ENCODE measurements at places on chromosomes 16 and 17. TPM values are rescaled to one million over a fixed set of nuclear protein-coding genes. Genes with fewer than 3 reads are reported as not detected.

Gene ZP2
- not detected for polyA plus RNA-seq

Gene TP53TG3B
- polyA plus RNA-seq: not detected

DNA sequence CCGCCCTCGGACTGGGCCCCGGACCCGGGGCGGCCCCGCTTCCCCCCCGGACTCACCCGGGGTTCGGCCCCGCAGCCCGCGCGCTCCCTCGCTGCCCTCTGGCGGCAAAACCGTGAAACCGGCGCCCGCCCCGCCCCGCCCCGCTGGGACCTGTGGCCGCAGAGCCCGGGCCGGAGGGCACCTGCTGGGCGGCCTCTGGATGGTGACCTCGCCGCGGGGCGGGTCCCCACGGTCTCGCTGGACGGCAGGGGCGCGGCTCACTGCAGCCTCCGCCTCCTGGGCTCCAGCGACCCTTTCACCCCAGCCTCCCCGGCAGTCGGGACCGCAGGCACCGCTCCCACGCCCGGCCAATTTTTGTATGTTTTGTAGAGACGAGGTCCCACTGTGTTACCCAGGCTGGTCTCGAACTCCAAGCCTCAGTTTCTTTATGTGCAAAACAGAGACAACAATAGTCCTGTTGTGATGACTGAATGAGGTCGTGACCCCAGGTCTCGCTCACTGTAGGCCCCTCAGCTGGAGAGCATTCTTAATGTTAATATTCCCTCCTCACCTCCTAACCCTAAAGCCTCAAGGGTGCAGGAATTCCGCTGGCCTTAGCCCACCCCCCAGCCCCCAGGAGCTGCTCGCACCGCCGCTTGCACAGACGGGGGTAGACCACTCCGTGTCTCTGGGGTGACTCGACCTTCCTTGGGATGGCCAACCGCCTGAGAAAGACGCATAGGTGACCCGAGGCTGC is 33.7 kb upstream of the RPH3AL start:
- peak; percentile 84 for DNase-seq

GRCh38 chr16:80006241-80007215 is 406.0 kb upstream of the MAF start:
- DNase-seq: peak; percentile 20

DNA sequence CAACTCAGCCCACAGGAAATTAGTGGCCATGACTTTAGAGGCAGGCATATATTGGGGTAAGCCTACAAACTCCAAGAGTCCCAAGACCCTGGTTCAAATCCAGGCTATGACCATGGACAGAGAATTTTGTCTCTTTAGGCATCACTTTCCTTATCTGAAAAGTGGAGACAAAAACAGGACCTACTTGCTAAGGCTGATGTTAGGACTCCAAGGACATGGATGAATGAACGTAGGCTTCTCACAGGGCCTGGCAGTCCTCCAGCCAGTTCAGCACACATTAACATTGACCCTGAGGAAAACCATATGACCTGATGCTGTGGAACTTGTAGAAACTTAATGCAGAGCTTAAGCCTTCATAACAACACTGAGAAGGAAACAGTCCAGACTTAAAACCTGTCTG is 1.4 kb downstream of the FKBP10 start:
- no peak for DNase-seq

Gene ZNF287
- polyA plus RNA-seq: 10.0 TPM

DNA sequence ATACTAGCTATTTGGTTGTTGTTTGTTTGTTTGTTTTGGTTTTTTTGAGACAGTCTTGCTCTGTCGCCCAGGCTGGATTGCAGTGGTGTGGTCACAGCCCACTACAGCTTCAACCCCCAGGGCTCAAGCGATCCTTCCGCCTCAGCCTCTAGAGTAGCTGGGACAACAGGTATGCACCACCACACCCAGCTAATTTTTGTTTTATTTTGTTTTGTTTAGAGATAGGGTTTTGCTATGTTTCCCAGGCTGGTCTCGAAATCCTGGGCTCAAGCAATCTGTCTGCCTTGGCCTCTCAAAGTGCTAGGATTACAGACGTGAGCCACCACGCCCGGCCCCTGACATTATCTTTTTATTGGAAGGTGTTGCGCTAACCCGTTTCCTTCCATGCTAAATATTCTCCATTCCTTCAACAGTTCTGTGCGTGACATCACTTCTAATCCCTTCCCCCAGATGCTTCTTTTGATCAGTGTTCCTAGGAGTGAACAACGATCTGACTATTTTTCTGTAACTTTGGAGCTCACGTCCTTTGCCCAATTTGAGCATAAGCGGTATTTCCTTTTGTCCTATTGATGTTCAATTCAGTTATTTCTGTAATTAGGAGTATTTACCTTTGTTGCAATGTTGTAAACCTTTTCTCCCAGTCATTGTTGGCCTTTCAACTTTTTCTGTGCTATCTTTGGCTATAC is 30.2 kb upstream of the EMP2 start:
- DNase-seq: no peak

DNA sequence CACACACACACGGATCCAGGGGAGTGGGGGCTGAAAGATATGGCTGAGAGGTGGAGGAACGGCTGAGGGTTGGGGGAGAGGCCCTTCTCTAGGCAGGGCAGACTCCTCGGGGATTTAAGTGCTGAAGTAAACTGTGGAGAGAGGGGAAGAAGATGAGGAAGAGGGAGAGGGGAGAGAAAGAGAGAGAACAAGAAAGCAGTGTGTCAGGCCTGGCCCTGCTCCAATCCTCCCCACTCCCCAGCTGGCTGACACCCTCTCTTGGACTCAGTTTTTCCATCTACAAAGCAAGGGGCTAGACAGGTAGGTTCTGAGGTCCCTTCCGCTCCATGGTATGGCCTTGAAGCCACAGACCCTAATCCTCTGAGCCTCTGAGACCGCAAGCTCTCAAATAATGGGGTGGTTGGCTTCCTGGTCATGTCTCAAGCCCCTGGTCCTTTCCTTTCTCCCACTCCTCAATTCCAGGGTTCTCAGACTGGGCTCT is 2.0 kb downstream of the VAMP2 start:
- peak; percentile 12 for DNase-seq

GRCh38 chr17:76894842-76895241 is 26.6 kb downstream of the MGAT5B start:
- DNase-seq: no peak

GRCh38 chr17:58189436-58190146 is 2.9 kb upstream of the EPX start:
- peak; percentile 73 for DNase-seq

- no peak for DNase-seq
Measured at GRCh38 chr16:85484347-85485300, 128.5 kb upstream of the GSE1 start.

GRCh38 chr16:80899809-80900592 is 95.6 kb upstream of the CDYL2 start:
- peak; percentile 87 for DNase-seq

DNA sequence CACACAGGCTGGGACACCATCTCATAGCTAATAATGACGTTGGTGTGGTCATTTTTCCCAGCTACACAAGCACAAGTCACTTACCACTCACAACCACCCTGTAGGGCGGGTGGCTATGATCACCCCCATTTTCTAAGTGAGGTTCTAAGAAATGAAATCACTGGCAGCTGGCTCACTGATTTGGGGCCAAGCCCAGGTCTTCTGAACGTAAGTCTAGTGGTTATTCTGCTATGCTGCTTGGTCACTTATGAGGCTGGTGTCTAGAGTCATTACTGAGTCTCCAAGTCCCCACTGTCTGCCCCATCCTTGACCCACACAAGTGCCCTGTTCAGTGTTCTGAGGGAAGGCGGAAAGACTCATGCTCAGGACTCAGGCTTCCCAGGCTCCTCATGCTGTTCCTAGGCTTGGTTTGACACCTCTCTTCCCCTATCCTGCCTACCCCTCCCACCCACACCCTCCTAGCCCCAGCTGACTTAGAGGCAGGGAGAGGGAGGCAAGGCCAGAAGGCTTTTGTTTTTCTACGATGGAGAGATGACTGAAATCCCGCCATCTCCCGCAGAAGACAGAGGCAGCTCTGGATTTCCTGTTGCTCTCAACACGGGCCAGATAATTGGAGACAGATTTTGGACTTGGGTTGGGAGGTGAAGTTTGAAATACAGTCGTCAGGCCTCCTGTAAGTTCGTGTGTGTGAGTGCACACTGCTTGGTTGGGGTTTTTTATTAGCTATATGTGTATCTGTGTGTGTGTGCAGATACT is 32.2 kb downstream of the FZD2 start:
- DNase-seq: no peak

- no peak for DNase-seq
Measured at GRCh38 chr17:40501499-40501911, at the start of gene TNS4. Gene TNS4, minus strand, starts transcription at chr17:40501623. Its CDS starts 5,198 bp downstream, at chr17:40496425.

DNA sequence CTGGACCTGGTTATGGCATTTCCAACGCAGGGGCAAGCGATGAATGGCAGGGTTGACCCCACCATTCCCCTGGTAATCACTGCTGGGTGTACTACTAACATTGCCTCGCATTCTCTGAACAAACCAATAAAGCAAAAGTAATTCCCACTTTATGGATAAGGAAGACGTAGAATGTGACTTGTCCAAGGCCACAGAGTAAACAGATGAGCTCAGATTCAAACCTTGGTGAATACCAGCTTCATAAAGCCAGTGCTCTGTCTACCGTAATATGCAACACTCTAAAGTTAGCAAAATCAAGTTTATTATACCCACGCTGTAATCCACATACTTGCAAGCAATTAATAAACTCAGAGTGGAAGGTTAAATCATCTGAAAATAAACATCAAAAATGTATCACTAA is 59.6 kb downstream of the ANKFY1 start:
- no peak for DNase-seq

DNA sequence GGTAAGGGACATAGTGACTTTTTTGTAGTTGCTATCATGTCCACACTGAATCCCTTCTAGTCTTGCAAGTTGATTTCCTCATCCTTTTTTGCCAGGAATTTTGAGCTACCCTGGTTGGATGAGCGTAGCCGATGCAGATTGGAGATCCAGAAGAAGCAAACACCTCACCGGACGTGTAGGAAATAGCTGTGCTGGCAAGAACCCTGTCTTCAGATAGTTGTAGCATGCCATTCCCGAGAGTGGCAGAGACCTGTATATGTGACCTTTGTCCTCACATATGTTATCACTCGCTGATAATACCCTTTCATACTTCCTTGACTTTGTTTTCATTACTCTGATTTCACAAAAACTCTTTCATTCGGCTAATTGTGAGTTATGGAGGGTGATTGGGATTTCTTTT is 6.2 kb upstream of the CASC3 start:
- DNase-seq: no peak

DNA sequence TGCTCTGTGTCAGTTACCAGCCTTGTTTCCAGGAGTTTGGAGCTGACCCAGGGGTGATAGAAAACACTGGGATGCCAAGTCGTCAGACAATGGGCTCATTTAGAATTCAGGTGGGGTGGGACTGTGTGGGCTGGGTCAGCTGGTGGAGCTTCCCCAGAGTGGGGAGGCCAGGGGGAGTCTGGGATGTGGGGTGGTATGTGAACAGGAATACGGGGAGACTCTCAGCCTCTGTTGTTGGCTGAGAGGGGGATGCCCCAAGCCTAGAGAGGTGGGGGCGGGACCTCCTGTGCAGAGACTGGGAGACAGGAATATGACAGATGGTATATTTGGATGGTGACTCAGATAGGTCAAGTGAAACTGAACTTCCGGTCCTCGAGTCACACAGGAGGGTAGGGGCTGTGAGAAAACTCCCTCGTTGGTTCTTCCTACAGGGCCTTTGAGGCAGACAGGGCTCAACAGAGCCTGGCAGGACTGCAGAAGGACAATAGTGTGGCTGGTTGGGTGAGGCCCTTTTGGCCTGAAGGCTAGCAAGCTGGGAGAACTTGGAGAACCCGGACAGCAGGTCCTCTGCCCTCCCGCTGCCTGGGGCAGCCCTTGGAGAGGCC is 23.7 kb downstream of the CDH1 start:
- DNase-seq: no peak

- no peak for DNase-seq
Measured at GRCh38 chr17:76491271-76492122, 9.7 kb downstream of the RHBDF2 start.

DNA sequence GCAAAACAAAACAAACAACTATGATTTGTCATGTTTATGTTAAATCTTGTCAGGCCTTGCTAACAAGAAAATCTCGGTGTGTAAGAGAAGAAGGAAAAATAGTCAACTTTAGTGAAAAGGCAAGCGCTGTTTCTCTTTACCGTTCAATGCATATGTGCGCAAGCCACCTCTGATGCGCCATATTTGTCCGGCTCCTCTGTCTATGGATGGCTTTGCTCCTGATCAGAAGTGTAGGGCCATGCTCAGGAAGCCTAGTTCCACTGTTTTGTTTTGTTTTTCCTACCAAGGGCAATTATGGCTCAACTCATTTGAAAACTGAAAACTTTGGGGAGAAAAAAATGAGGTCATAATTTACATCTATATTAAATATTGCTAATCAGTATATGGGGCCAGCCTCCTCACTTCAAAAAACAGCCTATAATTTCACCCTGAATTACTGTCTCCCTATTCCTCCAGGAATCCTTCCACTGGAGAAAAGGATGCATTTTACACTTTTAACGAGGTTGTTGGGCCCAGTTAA is 4.5 kb downstream of the MAF start:
- no peak for DNase-seq

GRCh38 chr17:81665205-81666091 is 957 bp downstream of the OXLD1 start:
- no peak for DNase-seq

Gene STH
- 0.25 TPM for polyA plus RNA-seq

GRCh38 chr16:77298418-77299360 is 99.5 kb downstream of the SYCE1L start:
- DNase-seq: no peak

GRCh38 chr17:81020443-81020766 is 14.5 kb upstream of the BAIAP2 start:
- no peak for DNase-seq

GRCh38 chr16:47848421-47849109 is 307.2 kb downstream of the ABCC12 start:
- no peak for DNase-seq

GRCh38 chr16:53257001-53257400 is 177.3 kb upstream of the RBL2 start:
- no peak for DNase-seq

Gene FOXC2
- 0.16 TPM for polyA plus RNA-seq

Gene ODAD4
- 0.63 TPM for polyA plus RNA-seq

Gene NECAB2
- polyA plus RNA-seq: 0.09 TPM

DNA sequence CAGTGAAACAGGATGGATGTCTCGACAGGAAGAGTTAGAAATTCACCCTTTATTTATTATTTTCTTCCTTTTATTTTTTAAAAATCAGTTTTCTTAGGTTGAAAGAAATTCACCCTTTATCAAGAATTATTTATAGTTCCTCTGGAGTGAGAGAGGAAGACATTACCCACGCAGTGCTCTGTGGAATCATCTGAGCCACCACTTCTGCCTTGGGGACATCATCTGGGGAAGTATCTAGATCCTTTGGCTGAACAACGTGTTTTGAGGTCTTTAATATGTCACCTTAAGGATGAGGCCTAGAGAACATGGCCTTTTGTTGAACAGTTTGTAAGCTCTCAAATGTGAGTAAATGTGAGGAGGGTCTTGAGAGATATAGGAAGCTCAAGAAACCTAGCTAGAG is 183.3 kb downstream of the UTP18 start:
- DNase-seq: no peak

DNA sequence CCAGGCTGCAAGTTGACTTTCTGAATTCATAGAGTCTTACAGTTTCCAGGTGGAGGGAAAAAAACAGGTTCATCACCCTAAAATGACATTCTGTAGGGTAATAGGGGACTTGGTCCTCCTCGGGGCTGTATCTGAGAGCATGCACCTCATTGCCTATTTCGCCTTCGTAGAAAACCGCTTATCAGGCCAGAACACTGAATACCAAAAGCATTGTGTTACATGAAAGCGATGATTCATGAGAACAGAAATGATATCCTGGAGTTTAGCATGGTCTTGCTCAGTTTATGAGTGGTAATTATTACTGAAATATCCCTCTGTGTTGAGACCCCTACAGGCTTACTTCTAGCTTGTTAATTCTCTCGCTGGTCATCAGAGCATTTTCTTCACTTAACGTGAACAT is 61.4 kb upstream of the ARHGAP44 start:
- DNase-seq: no peak

GRCh38 chr16:85396879-85397871 is 215.9 kb upstream of the GSE1 start:
- peak; percentile 11 for DNase-seq
